ENCODE measurements at places on chromosomes 1 and 21. TPM values are rescaled to one million over a fixed set of nuclear protein-coding genes. Genes with fewer than 3 reads are reported as not detected.

GRCh38 chr1:27569506-27570291 is 34.2 kb downstream of the AHDC1 start:
- H3K27ac ChIP-seq = peak overlapping the region; percentile 98
- no peak for DNase-seq

DNA sequence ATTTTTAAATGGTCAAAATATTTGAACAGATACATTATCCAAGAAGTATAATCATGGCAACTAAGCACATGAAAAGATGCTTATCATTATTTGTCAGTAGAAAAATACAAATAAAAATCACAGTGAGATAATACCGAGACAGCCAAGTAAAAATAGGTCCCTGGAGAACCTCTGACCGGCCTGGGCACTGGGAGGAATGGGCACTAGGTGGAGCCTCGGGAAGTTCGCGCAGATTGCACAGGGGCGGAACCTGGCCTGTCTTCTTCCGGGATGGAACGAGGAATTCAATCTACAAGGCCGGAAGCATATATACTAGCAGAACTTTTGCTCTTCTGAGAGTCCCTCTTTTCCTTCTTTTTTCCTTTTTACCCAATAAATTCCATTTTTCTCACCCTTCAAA is 148.5 kb upstream of the CHRM3 start:
- no peaks in the 10 kb centered on the region for H3K27me3 ChIP-seq
- peaks cover 38% of the 10 kb centered on the region for H3K4me1 ChIP-seq
- H3K27ac ChIP-seq = no peak overlapping the region
- DNase-seq = peak; percentile 55
- no peaks in the 10 kb centered on the region for H3K36me3 ChIP-seq

DNA sequence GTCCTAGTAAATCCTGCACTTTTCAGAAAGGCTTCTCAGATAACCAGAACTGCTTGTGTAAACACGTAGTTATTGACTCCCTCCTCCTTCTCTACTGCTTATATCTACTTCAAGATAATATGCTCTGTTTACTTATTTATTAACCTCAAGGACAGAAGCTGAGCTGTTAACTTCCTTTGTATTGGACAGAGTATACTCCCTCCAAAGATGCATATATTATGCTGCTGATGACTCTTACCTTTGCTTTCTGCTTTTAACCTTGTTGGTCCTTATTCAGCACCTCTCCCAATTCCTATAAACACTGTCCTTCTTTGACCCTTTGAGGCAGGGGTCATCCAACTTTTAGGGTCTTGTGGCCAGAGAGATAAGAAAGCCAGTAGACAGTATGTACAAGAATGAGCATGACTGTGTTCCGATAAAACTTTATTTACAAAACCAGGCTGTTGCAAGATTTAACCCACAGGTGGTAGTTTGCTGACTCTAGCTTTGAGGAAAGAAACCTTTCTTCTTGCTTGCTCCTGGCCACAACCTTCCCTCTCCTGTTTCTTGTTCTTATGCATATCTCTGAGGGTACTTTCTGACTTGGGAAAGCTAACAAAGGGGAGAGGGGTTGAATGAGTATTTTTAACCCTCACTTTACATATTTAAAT is 4.9 kb downstream of the TPM3 start:
- peaks cover 4% of the 10 kb centered on the region for H3K36me3 ChIP-seq
- H3K4me3 ChIP-seq = peak overlapping the region; percentile 56
- peak overlapping the region; percentile 96 for H3K27ac ChIP-seq
- H3K4me1 ChIP-seq = peaks cover 34% of the 10 kb centered on the region
- H3K27me3 ChIP-seq = no peaks in the 10 kb centered on the region

- H3K4me1 ChIP-seq = peaks cover 42% of the 10 kb centered on the region
- 0 out of 2 replicates have a peak overlapping the region, but pooled peaks have one; percentile 69 for H3K27ac ChIP-seq
- no peak overlapping the region for H3K4me3 ChIP-seq
- H3K36me3 ChIP-seq = peaks cover 4% of the 10 kb centered on the region
Measured at GRCh38 chr1:209109001-209109785, 474.3 kb upstream of the CAMK1G start.

DNA sequence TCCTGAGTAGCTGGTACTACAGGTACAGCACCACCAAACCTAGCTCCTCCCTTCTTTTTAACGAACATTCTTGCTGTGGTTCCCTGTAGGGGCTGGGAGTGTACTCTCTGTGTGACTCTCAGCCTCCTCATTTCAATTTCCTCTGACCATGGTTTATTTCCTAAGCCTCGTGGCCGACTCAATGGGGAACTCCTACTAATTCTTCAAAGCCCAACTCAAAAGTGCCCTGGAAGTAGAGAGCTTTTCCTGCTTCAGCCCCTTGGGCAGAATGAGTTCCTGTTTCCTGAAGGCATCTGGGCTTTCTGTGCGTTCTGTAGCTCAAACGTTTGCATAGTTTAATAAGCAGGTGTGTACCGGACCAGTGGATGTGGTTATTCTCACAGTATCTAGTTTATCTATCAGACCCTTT is 70.9 kb upstream of the ACOT11 start:
- no peak for DNase-seq
- H3K4me1 ChIP-seq = peaks cover 78% of the 10 kb centered on the region
- no peak overlapping the region for H3K27ac ChIP-seq
- peak overlapping the region; percentile 16 for H3K4me3 ChIP-seq

GOLT1A gene
- total RNA-seq = 6.5 TPM

TNFRSF9 gene
- total RNA-seq = not detected
